ENCODE measurements at places on chromosomes 6 and 20. TPM values are rescaled to one million over a fixed set of nuclear protein-coding genes. Genes with fewer than 3 reads are reported as not detected.

Gene PRR18
- polyA plus RNA-seq: not detected

Gene NR2E1
- not detected for polyA plus RNA-seq

Gene CRIP3
- 0.05 TPM for polyA plus RNA-seq

Gene EFHC1
- polyA plus RNA-seq: 2.0 TPM

Gene LGSN
- not detected for polyA plus RNA-seq

DNA sequence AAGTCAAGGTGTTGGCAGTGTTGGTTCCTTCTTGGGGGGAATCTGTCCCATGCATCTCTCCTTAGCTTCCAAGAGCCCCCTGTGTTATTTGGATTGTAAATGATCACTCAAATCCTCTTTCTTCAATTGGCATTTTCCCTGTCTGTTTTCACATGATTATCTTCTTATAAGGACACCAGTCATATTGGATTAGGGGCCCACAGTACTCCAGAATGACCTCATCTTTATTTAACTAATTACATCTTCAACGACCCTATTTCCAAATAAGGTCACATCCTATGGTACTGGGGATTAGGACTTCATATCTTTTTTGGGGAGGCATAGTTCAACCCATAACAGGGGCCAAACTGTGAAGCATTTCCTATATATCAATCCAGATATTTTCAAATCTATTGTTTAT lies 57.3 kb downstream of the PTPRA start:
- DNase-seq: no peak

GRCh38 chr20:11229772-11230171 lies 556.0 kb upstream of the JAG1 start:
- DNase-seq: peak; percentile 30

- DNase-seq: no peak
Measured at GRCh38 chr6:166052837-166053236, 114.8 kb downstream of the TBXT start.

DNA sequence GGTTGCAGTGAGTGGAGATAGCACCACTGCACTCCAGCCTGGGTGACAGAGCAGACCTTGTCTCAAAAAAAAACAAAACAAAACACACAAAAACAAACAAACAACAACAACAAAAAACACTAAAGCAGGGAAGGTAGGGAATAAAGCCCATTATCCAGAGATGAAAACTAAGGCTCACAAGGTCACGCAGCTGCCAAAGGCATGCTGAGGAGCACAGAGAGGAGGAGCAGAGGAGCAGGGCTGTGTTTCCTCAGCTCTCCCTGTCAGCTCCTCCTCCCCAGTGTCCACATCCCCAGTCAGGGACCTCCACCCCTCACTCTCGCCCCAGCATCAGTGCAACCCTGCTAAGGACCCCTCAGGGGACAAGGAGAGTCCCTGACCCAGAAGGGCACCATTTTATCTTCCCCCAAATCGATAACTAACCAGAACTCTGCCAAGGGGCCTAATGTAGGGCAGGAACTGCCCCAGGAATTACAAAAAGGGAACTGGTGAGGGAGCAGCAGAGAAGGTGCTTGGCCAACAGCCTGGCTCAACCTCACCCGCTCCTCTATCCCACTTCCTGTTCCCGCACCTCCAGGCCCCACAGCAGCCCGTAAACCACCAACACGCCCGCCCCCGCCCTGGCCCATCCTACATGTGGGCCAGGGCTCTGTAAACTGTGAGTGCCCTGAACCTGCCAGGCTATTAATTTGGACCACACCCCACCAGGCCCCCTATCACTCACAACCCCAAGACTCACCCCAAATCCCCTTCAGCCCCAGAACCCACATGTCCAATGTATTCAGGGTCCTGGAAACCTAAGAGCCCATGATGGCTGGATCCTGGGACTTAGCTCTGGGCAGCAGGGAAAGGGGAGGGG lies 9.0 kb downstream of the TEAD3 start:
- DNase-seq: no peak

DNA sequence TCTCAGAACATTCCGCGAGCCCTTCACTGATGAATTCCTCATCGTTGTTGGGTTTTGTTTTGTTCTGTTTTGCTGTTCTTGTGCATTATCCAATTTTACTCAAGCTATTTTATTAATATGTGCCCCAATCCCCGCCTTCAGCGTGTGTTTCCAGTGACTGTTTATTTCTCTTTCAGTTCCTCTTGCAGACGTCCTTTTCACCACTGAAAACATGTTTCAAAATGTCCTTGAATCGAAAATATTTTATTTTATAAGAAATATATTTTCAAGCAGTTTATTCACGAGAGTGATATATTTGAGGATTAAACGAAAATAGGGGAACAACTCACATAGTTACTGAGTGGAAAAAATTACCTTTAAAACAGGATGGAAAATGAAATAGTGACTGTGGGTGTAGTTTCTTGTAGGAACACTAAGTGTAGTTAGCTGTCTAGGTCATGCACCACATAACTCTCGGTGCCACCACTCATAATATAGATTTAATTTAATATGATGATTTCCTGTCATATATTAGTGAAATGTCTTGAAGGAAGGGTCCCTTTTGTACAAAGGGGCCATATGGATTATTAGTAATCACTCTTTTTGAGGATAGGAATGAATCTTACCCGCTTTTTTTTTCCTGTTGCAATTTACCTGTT lies 45.3 kb upstream of the HDDC2 start:
- no peak for DNase-seq

GRCh38 chr6:56282391-56282790 lies 35.0 kb upstream of the COL21A1 start:
- no peak for DNase-seq

DNA sequence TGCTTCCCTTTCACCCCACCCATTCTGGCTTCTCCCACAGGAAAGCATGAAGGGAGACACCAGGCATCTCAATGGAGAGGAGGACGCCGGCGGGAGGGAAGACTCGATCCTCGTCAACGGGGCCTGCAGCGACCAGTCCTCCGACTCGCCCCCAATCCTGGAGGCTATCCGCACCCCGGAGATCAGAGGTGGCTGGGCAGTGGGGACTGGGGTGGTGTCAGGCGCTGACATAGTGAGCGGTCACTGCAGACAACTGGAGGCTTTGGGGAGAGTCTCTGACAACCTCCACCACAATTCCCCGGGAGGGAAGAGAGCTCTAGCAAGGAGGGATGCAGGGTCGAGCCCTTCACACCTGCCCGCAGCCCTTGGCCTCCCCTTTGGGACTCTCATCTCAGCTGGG lies 18.1 kb downstream of the DNMT3B start:
- DNase-seq: no peak

DNA sequence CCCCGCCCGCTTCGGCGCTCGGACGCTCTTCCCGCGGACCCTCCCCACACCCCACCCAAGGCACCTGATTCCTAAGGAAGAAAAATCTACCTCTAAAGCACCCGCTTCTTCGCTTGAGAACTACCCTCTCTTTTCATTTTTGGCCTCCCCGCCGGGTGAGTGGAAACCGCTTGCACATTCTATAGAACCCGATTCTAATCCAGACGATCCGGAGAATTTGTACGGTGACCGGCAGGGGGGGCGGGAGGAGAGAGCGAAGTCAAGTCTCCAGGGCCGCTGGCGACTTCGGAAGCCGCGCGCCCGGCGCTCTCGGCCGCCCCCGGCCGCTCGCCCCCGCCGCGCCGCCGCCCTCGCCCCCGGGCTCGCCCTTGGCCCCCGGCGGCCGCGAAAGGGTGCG lies at the start of gene RBM24:
Gene RBM24 (plus strand): TSS at position 262 of the 397 bp plus-strand sequence. CDS start 221 bp downstream, outside the sequence.
- DNase-seq: peak; percentile 74

DNA sequence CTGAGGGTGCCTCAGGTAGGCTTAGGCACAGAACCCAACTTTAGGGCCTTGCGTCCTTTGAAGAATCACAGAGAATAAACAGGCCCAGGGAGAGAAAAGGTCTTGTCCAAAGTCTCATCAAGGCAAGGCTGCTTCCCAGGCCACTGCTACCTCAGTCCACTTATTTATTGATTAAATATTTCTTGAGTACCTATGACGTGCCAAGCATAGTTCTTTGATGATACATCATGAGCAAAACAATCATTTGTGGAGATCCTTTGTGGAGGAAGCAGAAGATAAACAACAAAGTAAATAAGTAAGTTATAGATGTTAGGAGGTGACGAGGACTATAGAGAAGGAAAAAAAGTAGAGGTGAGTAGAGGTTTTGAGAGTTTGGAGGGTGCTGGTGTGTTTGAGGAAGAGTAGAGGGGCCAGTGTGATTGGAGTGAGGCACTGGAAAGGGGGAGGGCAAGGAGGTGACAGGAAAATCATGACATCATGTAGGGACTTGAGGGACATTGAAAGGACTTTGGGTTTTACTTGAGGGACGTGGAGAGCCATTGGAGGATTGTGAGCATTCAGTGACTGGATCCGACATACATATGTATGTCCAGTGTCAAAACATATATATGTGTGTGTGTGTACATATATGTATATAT lies 14.1 kb upstream of the CHMP4B start:
- DNase-seq: no peak

GRCh38 chr6:38997128-38997761 lies 51.3 kb upstream of the GLP1R start:
- DNase-seq: no peak

DNA sequence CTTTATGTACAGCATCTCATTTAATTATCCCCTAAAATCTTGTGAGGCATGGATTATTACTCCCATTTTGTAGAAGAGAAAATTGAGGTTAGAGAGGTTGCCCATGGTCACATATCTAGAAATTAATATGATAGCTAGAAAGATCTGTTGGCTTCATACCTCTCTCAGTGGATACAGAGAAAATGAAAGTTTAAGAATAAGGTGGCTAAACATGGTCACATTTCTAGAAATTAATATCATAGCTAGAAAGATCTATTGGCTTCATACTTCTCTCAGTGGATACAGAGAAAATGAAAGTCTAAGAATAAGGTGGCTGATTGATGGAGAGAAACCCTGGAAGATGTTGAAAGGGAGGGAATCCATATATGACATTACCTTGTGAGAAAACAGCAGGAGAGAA lies 260.7 kb upstream of the MAN1A1 start:
- no peak for DNase-seq

GRCh38 chr6:80366714-80367113 lies 260.2 kb downstream of the BCKDHB start:
- DNase-seq: no peak

DNA sequence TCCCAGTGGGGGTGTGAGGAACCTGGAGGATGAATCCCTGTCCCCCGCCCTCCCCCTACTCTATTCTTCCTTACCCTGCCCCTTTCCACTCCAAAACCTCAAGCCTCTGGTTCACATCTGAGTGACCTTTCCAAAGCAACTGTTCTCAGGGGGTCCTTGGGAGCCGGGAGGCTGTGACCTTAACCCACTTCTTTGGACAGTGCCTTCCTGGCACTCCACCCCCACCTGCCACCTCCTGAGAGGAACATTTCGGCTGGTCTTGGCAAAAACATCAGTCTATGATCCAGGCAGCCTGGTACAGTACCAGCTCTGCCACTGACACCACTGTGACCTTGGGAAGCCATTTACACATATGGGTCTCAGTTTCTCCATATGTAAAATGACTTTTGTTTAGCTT lies 121.7 kb downstream of the MRPL14 start:
- no peak for DNase-seq

- peak; percentile 31 for DNase-seq
Measured at GRCh38 chr20:2109425-2110210, 8.0 kb downstream of the STK35 start.

- DNase-seq: no peak
Measured at GRCh38 chr6:150925976-150926375, 60.5 kb downstream of the MTHFD1L start.

DNA sequence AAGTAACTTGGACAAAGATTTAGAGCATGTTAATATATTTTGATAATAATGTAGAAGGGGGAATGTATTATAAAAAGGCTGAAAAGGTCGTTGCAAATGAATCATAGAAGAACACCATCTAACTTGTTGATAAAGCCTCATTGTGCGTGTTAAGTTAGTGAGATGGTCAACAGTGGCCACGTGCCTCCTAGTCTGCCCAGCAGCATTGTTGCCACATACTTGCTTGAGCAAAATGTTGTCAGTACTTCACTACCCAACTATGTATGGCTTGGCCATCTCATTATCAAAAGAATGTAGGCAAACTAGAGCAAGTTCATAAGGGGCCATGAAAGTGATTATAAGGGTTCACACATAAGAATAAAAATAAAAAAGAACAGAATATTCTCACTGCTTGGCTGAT lies 84.6 kb downstream of the PHACTR1 start:
- DNase-seq: no peak

DNA sequence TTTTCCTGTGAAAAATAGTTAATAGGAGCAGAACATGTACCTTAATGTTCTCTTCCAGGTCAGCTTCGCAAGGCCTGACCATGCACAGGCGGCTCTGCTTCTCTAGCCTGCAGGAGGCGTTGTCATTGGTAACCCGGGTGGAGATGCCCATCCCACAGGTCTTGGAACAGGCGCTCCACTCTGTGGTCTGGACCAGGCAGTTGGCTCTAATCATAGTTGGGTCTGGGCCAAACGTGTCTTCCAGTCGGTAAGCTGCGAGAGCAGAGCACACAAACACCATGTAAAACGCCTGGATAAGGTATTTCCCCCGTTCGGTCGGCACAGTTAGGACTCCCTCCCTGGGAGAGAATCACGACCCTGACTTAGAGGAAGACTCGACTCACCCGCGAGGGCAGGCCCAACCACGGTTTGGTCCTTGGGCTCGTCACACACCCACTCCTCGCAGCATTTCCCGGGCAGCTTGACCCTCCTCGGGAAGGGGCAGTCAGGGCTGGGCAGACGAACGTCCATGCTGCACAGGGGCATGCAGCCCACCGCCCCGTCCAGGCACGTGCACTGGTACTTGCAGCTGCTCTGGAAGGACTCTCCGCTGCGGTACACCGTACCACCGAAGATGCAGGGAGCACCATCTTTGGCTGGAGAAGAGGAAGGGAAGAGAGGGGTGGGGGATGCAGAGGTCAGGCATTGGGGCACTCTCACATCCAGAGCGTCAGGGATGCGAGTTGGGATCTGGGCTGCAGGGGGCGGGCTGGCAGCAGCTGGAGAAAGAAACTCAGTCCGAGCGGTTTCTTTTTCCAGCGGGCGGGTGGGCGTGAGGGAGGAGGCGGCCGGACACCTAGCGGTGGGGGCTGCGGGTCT lies 1.0 kb downstream of the CCN2 start:
- peak; percentile 73 for DNase-seq

DNA sequence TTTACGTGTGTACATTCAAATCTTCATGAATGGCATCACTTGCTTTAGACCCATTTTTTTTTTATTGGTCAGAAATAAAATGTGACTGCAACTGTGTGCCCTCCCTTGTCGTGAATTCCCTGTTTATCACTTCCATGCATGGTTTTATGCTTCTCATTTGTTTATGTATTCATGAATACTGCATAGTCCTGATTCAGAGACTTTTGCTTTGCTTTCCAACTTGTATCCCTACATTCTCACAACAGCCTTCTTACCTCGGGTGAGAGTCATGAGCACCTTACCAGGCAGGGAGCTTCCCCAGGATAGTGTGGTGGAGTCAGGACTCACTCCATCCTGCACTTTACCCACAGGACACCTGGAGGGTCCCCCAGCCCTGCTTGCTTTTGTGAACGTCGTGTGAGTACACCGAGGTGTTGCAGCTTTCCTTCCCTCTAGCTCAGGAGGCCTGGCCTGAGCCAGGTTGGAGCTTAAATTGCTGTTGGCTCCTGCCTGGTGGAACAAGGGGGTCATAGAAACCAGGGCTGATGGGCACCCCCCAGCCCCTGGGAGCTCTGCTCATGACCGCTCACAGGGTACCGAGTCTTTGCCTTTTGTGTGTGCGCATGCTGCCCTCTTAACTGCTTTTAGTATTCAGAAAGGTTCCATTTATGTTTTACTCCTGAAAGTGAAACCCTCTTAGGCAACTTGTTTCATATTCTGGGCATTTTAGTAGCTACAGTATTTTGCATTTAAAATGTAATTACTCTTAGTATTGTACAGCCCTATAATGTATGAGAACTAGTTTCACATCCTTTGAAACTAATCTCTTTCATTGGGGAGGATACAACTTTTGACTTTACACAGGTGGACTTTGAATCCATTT lies 66.0 kb downstream of the CDS2 start:
- DNase-seq: no peak
